Left ventricle myocardium inferior (tissue), 1 donor: ENCODE measurements at places on chromosomes 3 and 15. TPM values are rescaled to one million over a fixed set of nuclear protein-coding genes. Genes with fewer than 3 reads are reported as not detected.
A peak's percentile ranks its signal among the peaks of the same experiment; 100 is the strongest.

GRCh38 chr3:154791611-154792010, 288.5 kb upstream of the MME start:
- DNase-seq: no peak

SKOR1 gene
- total RNA-seq: 0.22 TPM

- no peak for DNase-seq
Measured at GRCh38 chr3:5466065-5466464, 278.6 kb downstream of the EDEM1 start.

DNA sequence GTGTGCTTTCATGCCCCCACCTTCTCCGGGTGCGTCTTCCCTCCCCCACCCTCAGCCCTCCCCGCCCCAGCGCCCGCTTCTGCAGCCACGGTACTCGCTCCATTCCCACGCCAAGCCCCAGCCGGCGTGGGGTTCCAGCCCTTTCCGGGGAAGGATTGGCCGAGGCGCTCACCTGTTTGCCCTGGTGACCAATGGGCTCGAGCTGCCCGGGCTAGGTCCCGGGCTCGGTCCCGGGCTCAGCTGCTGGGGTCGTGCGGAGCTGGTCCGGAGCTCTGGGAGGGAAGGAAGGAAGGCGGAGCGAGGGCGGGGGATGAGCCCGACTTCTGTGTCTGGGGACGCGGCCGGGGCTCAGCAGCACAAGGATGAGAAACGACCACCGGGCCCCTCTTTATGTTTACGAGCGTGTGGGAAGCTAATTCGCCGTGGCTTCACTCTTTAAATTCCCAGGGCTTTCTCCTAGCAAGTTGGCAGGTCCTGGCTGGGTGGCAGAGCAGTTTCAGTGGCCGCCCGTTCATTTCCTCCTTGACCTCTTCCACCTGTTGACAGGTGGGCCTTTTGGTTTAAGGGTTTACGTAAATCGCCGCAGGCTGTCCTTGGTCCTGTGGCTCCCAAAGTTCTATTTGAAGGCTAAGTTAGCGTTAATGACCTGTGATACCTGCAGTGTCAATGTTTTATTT, at the start of gene IGSF10:
Gene IGSF10 (minus strand): TSS at position 288 of the 677 bp plus-strand sequence. CDS start 2,352 bp downstream, outside the sequence.
- DNase-seq: peak; percentile 20

GRCh38 chr3:99321261-99321660, 317.1 kb upstream of the COL8A1 start:
- no peak for DNase-seq

STAC gene
- total RNA-seq: 0.30 TPM
